Activated CD4-positive, alpha-beta T cell treated with anti-CD3 and anti-CD28 coated beads, Interleukin-2, amount 50 U/mL, for 24 hours (primary cell): ENCODE measurements at places on chromosomes 4 and X.

DNA sequence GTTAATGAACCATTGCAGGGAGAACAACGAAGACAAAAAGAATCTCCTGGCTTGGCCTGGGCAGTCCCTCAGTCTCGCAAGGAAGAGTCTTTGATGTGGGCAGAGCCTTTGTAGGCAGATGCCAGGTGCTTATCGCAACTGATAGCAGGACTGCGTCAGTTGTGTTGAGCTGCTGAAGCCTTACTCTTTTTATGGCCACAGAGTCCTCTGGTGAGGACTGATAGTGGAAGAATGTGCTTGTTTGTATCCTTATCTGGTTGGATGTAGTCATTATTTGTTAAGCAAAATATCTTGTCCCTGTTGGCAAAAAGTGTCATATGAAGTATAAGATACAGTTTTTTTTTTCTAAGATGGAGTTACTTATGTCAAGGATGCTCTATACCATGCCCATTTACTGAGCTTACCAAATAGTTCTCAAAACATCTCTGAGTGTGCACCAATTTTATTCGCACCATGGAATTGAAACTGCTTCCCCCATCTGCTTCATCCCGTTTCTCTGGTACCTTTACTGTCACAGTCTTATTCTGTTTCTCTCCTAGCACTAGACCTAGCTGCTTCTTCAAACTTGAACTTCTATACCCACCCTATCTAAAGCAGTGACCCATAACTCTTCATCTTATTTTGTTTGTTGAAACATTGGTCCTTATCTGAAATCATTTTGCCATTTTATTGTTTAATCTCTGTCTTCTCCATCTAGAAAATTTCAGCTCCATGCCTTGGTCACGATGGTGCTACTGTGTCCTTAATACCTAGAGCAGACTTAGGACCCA is 47.0 kb upstream of the SPRY1 start:
- DNase-seq, result no peak

- no peak for DNase-seq
These were observed 99.8 kb downstream of the ARHGAP10 start for GRCh38 chr4:147831551-147832171.

GRCh38 chrX:14228611-14229010 is 198.9 kb upstream of the GEMIN8 start:
- no peak for DNase-seq

GRCh38 chrX:17021851-17022604 is 75.6 kb downstream of the REPS2 start:
- no peak for DNase-seq

DNA sequence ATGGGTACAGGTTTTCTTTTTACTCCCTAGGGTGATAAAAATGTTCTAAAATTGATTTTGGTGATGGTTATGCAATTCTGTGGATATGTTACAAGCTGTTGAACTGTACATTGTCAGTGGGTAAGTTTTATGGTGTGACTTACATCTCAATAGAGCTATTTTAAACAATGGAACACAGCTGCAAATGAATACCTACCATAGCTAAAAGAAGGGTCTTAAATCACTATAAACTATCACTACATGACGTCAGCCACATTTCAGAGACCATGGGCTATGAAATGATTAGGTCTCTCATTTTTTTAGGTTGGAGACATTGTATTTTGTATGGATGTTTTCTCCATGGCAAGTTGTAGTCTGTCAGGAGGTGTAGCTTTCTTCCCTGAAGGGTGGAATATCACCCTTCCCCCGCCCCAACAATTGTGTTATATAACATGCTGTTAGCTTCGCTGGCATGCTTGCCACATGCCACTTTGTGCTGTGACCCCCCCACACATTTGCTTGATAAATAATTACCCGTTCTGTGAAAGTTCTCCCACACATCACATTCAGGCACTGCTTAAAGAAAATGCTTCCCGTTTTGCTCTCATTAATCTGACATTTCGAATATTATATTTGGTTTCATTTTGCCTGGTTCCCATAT is 159.7 kb downstream of the ARHGAP10 start:
- DNase-seq, result no peak

DNA sequence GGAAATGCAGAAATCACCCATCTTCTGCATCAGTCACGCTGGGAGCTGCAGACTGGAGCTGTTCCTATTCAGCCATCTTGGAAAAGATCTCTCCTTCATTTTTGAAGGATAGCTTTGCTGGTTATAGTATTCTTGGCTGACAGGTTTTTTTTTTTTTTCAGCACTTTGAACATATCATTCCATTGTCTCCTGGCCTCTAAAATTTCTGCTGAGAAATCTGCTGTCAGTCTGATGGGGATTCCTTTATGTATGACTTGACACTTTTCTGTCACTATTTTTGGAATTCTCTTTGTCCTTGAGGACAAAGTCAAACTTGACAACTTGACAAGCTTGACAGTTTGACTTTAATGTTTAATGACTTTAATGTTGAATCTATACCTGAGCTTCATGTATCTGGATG is 16.8 kb downstream of the HPGDS start:
- no peak for DNase-seq

DNA sequence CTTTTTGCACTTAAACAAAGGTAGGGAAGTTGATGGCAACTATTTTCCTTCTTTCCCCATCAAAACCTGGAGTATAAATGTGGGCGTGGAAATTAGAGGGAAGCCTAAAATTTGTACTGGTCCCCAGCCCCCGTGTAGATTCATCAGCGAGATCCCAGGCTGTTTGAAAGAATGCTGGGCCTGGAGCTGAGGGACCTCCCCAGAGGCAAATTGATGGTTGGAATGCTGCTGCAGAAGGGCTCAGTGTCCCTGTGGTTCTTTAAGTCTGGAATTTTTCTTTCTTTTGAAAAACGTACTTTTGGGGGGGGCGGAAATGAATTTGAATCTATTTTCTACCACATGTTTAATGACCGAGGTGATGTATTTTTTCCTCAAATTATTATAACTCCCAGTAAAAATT is 197.2 kb downstream of the CBR4 start:
- DNase-seq, result no peak

GRCh38 chr4:126057371-126057770 is 742.6 kb downstream of the FAT4 start:
- no peak for DNase-seq

GRCh38 chr4:122151982-122152710 is at the start of gene BLTP1:
BLTP1 (plus strand) TSS chr4:122152331; CDS start chr4:122170648, 18,317 bp downstream.
- peak; percentile 76 for DNase-seq

- DNase-seq, result no peak
These were observed 133.1 kb downstream of the HMX1 start for GRCh38 chr4:8738471-8738931.

- no peak for DNase-seq
These were observed 23.4 kb upstream of the RHOH start for GRCh38 chr4:40173470-40173875.

- DNase-seq, result no peak
These were observed 1.1 kb upstream of the CHIC2 start for GRCh38 chr4:54065282-54066087.

DNA sequence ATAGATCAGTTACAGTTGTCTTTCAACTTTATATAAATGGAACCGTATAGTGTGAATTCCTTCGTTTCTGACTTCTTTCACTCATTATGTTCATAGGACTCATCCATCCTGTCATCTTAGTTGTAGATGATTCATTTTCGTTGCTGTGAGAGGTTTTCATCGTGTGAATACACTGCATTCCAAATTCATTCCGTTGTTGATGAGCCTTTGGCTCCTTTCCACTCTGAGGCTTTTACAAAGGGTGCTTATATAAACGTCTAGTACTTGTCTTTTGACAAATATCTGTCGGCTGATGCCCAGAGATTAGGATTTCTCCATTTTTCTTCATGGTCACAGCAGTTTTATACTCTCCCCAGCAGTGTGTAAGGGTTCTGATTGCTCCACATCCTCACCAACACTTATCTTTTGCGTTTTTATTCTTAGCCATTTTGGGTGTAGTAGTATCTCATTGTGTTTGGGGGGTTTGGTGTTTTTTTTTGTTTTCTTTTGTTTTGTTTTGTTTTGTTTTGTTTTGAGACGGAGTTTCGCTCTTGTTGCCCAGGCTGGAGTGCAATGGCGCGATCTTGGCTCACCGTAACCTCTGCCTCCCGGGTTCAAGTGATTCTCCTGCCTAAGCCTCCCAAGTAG is 48.6 kb downstream of the LRP2BP start:
- DNase-seq, result no peak

DNA sequence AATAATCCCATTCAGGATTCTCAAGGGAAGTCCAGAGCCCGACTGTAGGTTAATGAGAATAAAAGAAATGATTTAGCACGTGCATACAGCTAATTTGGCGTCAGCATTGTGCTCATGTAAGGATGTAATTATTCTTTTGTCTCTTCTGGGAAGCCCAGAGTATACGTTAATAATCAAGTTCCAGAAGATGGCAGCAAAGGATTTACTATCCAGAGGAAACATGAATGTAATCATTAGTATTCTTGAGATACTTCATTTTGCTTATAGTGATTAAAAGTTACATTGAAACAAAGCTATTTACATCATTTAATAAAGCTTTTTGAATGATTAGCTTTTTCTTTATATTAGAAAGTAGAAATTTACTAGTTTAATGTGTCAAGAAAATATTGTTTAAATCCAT is 27.1 kb upstream of the MAP9 start:
- DNase-seq, result no peak
